ENCODE measurements at places on chromosomes 6 and 20. TPM values are rescaled to one million over a fixed set of nuclear protein-coding genes. Genes with fewer than 3 reads are reported as not detected.

Gene EYS
- not detected for total RNA-seq

DNA sequence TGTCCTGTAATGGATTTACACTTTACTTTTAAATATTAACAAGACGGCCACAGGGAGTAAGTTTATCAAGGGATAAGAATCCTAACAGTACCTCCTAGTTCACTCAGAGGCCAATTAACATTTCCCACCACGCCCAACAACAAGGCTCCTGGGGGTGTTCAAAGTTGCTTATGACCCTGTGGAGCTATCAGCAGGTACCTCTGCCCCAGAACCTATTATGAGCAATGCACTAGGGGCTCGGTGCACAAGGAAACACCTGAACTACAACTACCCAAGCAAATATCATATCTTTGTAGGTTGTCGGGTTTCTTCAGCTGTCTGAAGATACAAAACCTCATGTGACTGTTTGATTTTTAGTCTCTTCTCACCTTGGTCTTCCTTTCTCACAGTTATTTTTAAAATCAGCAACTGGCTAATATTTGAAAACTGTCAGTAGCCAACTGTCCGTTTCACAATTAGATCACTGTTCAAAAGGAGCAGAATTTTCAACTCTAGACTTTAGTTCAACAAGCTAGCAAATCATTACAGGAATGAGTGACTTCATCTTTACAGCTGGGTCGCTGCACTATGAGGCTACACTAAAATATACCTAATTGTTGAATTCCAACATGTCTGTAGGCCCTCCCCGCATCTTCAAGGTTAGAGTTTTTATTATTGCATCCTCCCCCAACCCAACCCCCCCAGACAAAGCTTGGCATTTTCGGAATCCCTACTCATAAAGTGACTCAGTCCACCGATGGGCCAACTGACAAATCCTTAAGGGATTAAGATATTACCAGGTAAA lies 38.1 kb downstream of the B4GALT5 start:
- no peak for DNase-seq

GRCh38 chr6:75691012-75691411 lies 58.0 kb upstream of the MYO6 start:
- DNase-seq: no peak

DNA sequence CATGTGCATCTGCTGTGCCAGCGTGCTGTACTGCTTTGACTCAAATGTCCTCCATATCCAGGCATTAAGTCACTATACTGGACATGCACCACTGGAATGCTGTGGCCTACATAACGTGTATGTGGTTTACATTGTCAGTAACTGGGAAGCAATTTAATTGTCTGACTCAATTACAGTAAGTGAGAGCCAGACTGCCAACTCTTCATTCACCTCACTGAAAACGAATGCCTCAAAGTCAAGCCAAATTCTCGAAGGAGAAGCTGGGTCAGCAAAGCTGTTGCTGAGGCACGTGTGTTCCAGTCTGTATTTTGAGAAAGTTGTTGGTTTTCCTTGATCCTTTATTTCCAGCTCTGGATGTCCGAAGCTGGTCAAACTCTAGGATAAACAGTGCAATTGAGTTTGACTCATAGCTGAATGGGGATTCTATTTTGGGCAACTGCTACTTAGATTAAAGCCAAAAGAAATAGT lies 534.3 kb downstream of the COL12A1 start:
- no peak for DNase-seq

Gene SNAI1
- 1.7 TPM for total RNA-seq

- no peak for DNase-seq
Measured at GRCh38 chr6:1867197-1867596, 257.5 kb downstream of the FOXC1 start.

Gene PLA2G7
- total RNA-seq: 3.6 TPM

- DNase-seq: no peak
Measured at GRCh38 chr20:57223648-57224489, 42.6 kb downstream of the BMP7 start.

Gene PPP1R16B
- total RNA-seq: 56.4 TPM

Gene GSTA3
- total RNA-seq: not detected

Gene PDE10A
- total RNA-seq: 46.3 TPM

DNA sequence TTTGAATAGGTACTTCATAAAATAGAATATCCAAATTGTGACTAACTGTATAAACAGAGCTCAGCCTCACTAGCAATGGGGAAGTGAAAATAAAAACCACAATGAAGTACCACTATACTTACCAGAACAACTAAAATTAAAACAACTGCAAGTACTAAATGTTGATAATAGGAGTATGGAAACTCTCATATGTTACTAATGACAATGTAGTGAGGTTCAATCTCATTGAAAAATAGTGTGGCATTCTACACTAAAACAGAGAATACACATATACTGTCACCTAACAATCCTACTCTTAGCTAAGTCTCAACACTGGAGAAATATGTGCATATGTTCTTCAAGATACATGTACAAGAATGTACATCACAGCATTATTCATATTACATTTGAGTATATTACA lies 132.0 kb upstream of the CARMIL1 start:
- no peak for DNase-seq

- no peak for DNase-seq
Measured at GRCh38 chr6:5996714-5997419, 9.9 kb downstream of the NRN1 start.

- peak; percentile 31 for DNase-seq
Measured at GRCh38 chr6:139764498-139764986, 390.1 kb upstream of the CITED2 start.

Gene CDH26
- total RNA-seq: 0.84 TPM

Gene CLPSL1
- total RNA-seq: not detected

DNA sequence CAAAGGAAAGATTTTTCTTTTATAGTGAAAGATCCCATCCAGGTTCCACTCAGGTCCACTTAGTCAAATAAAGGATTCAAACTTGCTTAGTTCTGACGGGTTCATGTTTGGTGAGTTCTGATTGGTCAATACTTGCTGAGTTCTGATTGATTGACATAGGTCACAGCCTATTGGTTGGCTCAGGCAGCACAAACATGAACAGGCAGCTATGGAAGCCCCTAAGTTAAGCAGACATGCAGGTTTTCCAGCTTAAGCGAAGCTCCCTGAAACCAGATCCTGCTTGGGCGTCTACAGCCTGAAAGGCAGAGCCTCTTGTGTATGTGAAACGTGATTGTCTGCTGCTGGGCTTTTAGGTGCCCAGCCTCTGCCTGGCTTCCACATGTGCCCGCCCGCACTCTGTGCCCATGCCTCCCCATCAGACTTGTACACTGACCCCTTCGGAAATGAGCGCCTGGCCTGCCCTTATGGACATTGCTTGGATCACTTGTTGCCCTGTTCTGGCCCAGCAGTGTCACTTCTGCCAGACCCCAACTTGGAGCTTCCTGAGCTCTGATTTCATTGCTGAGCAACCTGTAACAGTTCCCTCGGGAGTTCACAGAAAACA lies 45.4 kb upstream of the ECI2 start:
- no peak for DNase-seq

GRCh38 chr20:40100261-40100660 lies 588.8 kb downstream of the MAFB start:
- no peak for DNase-seq

DNA sequence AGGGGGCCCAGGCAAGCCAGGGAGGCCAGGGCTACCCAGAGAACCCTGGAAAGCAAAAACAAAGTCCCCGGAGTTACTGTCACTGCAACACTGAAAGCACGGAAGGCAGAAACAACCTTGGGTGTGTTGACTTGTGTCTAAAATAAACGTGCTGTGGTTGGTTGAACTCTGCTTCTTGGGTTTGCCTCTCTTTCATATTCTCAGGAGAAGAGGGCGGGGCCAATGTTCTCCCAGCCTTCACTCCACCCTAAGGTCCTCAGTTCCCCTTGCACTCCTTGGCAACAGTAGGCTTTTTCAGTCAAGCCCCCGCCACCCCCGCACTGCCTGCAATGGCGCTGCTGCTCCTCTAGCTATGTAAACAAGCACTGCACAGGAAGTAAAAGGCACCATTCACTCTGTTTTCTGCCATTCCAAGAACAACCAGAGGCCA lies 60.9 kb downstream of the COL9A1 start:
- no peak for DNase-seq

Gene HLA-DQA1
- total RNA-seq: 4.4 TPM

Gene RNF114
- 84.0 TPM for total RNA-seq

Gene FAM217A
- total RNA-seq: not detected

GRCh38 chr6:113909224-113909856 lies 52.2 kb downstream of the MARCKS start:
- no peak for DNase-seq

DNA sequence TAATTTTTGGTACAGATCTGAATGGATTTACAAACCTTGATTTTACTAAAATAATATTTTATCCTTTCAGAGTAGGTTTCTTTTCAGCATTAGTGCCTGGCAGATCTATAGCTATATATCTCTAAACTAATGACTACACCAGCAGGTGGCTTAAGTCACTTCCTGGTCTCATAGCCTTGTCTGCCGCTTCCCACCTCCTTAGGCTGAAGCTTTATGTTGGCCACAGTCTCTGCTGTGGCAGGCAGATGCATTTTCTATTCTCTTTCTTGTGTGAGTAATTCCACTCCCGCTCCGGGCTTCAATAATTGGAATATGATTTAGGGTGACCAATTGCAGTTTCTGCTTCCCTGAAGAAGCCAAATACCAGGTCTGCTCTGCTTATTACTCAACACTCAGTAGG lies 226.8 kb upstream of the HS3ST5 start:
- DNase-seq: no peak

GRCh38 chr6:117399924-117400323 lies 25.8 kb downstream of the ROS1 start:
- no peak for DNase-seq

GRCh38 chr20:59031564-59032022 lies 542 bp downstream of the ATP5F1E start:
- DNase-seq: no peak

Gene ALDH5A1
- total RNA-seq: 17.0 TPM

DNA sequence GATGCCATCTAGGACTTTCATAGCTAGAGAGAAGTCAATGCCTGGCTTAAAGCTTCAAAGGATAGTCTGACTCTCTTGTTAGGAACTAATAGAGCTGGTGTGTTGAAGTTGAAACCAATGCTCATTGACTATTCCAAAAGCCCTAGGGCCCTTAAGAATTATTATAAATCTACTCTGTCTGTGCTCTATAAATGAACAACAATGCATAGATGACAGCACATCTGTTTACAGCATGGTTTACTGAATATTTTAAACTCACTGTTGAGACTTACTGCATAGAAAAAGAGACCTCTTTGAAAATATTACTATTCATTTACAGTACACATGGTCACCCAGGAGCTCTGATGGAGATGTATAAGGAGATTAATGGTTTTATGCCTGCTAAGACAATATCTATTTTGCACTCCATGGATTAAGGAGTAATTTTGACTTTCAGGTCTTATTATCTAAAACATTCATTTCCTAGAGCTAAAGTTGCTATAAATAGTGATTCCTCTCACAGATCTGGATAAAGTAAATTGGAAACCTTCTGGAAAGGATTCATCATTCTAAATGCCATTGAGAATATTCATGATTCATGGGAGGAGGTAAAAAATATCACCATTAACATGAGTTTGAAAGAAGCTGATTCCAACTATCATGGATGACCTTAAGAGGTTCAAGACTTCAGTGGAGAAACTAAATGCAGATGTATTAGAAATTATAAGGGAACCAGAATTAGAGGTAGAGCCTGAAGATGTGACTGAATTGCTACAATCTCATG lies 763.5 kb upstream of the MAP3K7 start:
- DNase-seq: no peak

Gene RALGAPA2
- total RNA-seq: 19.9 TPM

DNA sequence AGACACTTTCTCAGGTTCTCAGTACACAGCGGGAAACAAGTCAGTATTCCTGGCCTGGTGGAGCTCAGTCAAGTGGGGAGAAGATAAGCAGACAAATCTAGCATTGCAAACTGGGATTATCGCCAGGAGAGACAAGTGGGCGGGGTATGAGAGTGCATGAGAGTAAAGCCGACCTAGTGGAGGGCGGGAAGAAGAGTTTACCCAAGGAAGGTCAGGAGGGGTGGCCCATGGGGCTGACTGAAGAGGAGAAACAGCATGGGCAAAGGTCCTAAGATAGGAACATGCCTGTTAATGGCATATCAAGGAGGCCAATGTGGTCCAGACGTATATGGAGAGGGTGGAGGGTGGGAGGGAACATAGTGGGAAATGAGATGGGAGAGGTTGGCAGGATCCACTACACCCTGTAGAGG lies 12.4 kb upstream of the CSNK2A1 start:
- DNase-seq: no peak

- no peak for DNase-seq
Measured at GRCh38 chr6:30885481-30885998, 1.2 kb downstream of the DDR1 start.

GRCh38 chr20:50475681-50476292 lies 34.4 kb upstream of the PTPN1 start:
- DNase-seq: peak; percentile 73

Gene HUS1B
- 0.87 TPM for total RNA-seq

Gene PLG
- not detected for total RNA-seq

Gene SLC2A10
- total RNA-seq: 15.1 TPM

Gene SLC22A7
- not detected for total RNA-seq

Gene SLC17A3
- 0.42 TPM for total RNA-seq

DNA sequence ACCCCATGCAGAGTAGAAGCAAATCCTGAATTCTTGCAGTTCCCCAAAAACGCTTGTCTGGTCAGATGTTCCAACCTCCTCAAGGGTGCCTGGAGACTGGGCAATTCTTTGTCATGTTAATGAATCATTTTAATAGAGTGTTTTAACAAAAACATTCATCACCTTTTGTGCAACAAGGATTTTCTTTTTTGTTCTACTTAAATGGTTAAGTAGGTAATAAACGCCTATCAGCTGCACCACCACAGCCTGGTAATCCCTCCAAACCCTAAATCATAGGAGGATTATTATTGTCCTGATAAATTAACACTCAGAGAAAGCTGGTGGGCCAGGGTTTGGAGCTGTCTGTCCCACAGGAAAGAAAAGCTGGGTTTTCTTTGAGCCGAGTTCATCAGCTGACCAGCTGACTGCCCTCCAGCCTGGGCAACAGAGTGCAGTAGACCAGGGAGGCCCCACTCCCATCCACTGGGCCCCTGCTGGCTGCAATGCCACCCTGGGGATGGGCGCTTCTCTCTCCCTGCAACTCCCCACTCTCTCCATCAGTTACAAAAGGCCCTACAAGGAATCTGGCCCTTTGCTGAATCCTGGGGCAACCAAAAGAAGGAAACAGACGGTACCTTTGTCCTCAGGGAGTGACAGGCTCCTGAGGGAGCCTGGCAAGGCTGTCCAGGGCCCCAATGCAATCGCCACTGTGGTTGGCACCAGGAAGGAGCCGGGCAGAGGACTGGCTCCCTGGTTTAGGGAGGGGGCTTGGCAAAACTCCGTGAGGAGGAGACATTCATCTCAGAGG lies 23.1 kb upstream of the BMP7 start:
- DNase-seq: no peak

All from ovary (tissue), 10 donors.